Activated CD8-positive, alpha-beta T cell treated with anti-CD3 and anti-CD28 coated beads, Interleukin-2, amount 10 ng/mL, durations not matched to agents 7 days and 5 days (primary cell): ENCODE measurements at places on chromosomes 11 and 22.

GRCh38 chr11:64877390-64878222 lies 815 bp downstream of the EHD1 start:
- peak overlapping the region; percentile 98 for H3K4me3 ChIP-seq
- H3K36me3 ChIP-seq: peaks cover 50% of the 10 kb centered on the region
- peak overlapping the region; percentile 84 for H3K27ac ChIP-seq

GRCh38 chr11:124890683-124891372 lies 6.8 kb downstream of the ROBO4 start:
- H3K4me3 ChIP-seq: no peak overlapping the region
- no peaks in the 10 kb centered on the region for H3K36me3 ChIP-seq
- no peaks in the 10 kb centered on the region for H3K4me1 ChIP-seq
- peaks cover 14% of the 10 kb centered on the region for H3K27me3 ChIP-seq
- no peak for DNase-seq
- no peak overlapping the region for H3K27ac ChIP-seq

DNA sequence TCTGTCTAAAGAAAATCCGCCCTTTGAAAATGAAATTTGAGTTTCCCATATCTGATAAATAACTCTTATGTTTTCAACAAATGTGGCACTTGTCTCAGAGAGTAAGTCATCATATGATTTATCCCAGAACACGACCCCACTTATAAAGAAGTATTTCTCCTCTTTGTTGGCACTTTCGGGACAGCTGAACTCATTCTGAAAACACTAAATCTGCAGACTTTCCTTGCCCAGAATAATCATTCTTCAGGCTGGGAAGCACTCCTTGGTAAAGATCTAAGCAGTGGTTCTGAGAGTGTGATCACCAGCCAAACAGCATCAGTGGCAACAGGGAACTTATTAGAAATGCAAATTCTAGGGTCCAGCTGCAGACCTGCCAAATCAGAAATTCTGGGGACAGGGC lies 532.2 kb upstream of the API5 start:
- no peaks in the 10 kb centered on the region for H3K27me3 ChIP-seq
- H3K4me1 ChIP-seq: no peaks in the 10 kb centered on the region
- no peak overlapping the region for H3K27ac ChIP-seq
- no peak for DNase-seq

GRCh38 chr11:35057926-35058668 lies 80.9 kb upstream of the CD44 start:
- no peaks in the 10 kb centered on the region for H3K27me3 ChIP-seq
- no peak overlapping the region for H3K4me3 ChIP-seq
- peaks cover 31% of the 10 kb centered on the region for H3K36me3 ChIP-seq
- H3K27ac ChIP-seq: peak overlapping the region; percentile 37
- no peak for DNase-seq
- H3K4me1 ChIP-seq: peaks cover 41% of the 10 kb centered on the region

- peaks cover 28% of the 10 kb centered on the region for H3K36me3 ChIP-seq
- H3K4me3 ChIP-seq: no peak overlapping the region
- peak overlapping the region; percentile 56 for H3K27ac ChIP-seq
- peaks cover 28% of the 10 kb centered on the region for H3K4me1 ChIP-seq
- H3K27me3 ChIP-seq: no peaks in the 10 kb centered on the region
Measured at GRCh38 chr22:50204571-50204970, 3.8 kb downstream of the SELENOO start.

GRCh38 chr11:102061276-102061675 lies 14.0 kb downstream of the CFAP300 start:
- no peak overlapping the region for H3K4me3 ChIP-seq
- DNase-seq: no peak
- no peaks in the 10 kb centered on the region for H3K36me3 ChIP-seq
- no peak overlapping the region for H3K27ac ChIP-seq
- H3K4me1 ChIP-seq: no peaks in the 10 kb centered on the region

- H3K36me3 ChIP-seq: no peaks in the 10 kb centered on the region
- H3K27me3 ChIP-seq: peaks cover 53% of the 10 kb centered on the region
- peaks cover 10% of the 10 kb centered on the region for H3K4me1 ChIP-seq
- H3K4me3 ChIP-seq: no peak overlapping the region
- no peak overlapping the region for H3K27ac ChIP-seq
Measured at GRCh38 chr11:118138839-118139420, 13.7 kb downstream of the SCN4B start.
